ENCODE measurements at places on chromosomes 7 and 10. TPM values are rescaled to one million over a fixed set of nuclear protein-coding genes. Genes with fewer than 3 reads are reported as not detected.

GRCh38 chr10:5557799-5558771, 33.3 kb downstream of the CALML3 start:
- peaks cover 3% of the 10 kb centered on the region for H3K4me1 ChIP-seq
- no peak overlapping the region for H3K27ac ChIP-seq
- H3K4me3 ChIP-seq, result no peak overlapping the region
- H3K36me3 ChIP-seq, result no peaks in the 10 kb centered on the region
- no peak for DNase-seq
- H3K27me3 ChIP-seq, result no peaks in the 10 kb centered on the region

GRCh38 chr10:10589540-10590303, 427.9 kb upstream of the CELF2 start:
- no peaks in the 10 kb centered on the region for H3K36me3 ChIP-seq
- no peaks in the 10 kb centered on the region for H3K4me1 ChIP-seq
- no peak overlapping the region for H3K27ac ChIP-seq
- H3K4me3 ChIP-seq, result no peak overlapping the region
- peak; percentile 98 for DNase-seq

DNA sequence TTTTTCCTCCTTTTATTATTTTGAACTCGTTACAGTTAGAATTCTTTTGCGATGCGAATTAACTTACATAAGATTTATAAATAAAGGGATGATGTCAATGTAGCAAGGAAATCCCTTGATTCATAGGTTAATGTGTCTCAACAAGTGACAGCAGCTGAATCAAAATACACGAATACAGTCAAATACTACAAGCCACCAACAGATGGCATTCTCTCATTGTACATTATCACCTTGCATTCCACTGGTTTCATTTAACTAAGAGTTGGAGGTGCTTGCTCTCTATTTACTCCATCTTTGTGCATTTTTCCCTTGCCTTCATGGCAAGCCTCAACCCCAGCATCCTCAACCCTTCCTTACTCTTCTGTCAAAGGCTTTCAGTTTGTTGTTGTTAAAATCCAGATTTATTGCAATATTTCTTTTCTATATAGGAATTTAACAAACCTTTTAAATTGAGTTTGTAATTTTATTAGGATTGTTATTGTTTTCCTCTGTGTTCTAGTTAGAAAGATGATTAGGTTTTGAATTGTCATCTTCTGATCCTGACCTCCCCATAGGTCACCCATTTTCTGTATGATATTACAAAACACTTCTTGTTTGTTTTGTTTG, 78.3 kb downstream of the SLC25A40 start:
- H3K4me3 ChIP-seq, result no peak overlapping the region
- peak; percentile 65 for DNase-seq
- no peaks in the 10 kb centered on the region for H3K36me3 ChIP-seq
- H3K4me1 ChIP-seq, result no peaks in the 10 kb centered on the region
- H3K27me3 ChIP-seq, result no peaks in the 10 kb centered on the region
- no peak overlapping the region for H3K27ac ChIP-seq

GRCh38 chr7:125683156-125683555, 753.5 kb upstream of the POT1 start:
- no peak for DNase-seq
- H3K4me1 ChIP-seq, result no peaks in the 10 kb centered on the region
- no peaks in the 10 kb centered on the region for H3K27me3 ChIP-seq
- H3K36me3 ChIP-seq, result no peaks in the 10 kb centered on the region
- H3K4me3 ChIP-seq, result no peak overlapping the region

- no peak for DNase-seq
- H3K27me3 ChIP-seq, result no peaks in the 10 kb centered on the region
- no peaks in the 10 kb centered on the region for H3K36me3 ChIP-seq
- H3K4me1 ChIP-seq, result no peaks in the 10 kb centered on the region
- H3K27ac ChIP-seq, result no peak overlapping the region
Measured at GRCh38 chr10:6823770-6824169, 243.7 kb upstream of the PRKCQ start.

DNA sequence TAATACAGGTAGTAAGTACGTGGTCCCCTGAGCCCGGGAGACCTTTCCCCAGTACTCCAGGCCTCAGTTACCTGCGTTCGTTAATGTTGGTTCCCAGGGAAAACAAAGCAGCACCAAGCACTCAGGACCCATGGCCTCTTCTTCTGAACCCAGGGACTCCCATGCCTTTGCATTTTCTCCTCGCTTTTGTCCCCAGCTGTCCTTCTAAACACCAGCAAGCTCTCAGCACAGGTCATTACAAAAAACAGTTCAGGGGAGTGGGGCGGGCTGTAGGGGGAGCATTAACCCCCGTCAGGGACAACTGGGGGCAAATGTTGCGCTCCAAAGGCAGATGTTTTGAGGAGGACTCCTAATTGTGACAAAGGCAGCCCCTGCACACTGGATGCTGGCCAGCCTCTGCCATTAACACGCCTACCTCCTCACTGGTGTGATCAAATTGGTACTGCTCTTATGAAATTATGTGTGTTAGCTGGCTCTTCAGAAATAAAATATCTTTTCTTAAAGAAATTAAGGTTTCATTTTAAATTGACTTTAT, 80.5 kb upstream of the LRGUK start:
- no peaks in the 10 kb centered on the region for H3K27me3 ChIP-seq
- no peak overlapping the region for H3K4me3 ChIP-seq
- H3K4me1 ChIP-seq, result no peaks in the 10 kb centered on the region
- no peaks in the 10 kb centered on the region for H3K36me3 ChIP-seq

DNA sequence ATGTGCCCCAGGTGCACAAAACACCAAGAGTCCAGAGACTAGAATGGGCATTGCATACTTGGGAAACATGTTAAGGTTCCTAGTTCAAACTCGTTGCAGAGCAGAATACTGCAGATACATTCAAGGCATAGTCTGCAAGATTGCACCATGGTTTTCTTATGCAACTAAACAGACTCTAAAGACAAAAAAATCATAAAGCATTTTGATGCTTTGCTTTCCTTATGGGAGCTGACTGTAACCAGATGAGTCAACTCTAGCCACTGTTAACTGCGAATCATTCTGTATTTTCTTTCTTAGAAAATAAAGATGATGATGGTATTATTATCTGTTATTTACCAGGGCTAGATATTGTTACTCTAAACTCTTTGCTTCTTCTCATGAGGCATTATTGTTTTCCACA, 19.7 kb downstream of the TRUB1 start:
- H3K36me3 ChIP-seq, result no peaks in the 10 kb centered on the region
- no peaks in the 10 kb centered on the region for H3K4me1 ChIP-seq
- no peaks in the 10 kb centered on the region for H3K27me3 ChIP-seq
- H3K27ac ChIP-seq, result no peak overlapping the region
- peak; percentile 56 for DNase-seq

DNA sequence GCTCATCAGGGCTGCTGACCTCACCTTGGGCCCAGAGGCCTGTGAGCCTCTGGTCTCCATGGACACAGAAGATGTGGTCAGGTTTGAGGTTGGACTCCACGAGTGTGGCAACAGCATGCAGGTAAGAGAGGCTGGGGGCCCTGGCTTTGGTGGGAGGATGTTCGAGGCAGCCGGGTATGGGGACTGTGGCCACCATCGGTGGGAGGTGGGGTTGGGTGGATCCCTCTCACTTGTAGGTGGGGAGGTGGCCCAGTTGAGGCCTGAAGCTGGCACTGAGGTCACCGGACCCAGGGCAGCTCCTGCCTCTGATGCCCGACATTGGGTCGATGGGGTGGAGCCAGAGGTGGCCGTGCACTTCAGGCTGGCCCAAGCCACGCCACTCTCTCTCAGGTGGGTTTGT, 406 bp downstream of the ZP3 start:
- no peaks in the 10 kb centered on the region for H3K36me3 ChIP-seq
- no peak overlapping the region for H3K4me3 ChIP-seq

DNA sequence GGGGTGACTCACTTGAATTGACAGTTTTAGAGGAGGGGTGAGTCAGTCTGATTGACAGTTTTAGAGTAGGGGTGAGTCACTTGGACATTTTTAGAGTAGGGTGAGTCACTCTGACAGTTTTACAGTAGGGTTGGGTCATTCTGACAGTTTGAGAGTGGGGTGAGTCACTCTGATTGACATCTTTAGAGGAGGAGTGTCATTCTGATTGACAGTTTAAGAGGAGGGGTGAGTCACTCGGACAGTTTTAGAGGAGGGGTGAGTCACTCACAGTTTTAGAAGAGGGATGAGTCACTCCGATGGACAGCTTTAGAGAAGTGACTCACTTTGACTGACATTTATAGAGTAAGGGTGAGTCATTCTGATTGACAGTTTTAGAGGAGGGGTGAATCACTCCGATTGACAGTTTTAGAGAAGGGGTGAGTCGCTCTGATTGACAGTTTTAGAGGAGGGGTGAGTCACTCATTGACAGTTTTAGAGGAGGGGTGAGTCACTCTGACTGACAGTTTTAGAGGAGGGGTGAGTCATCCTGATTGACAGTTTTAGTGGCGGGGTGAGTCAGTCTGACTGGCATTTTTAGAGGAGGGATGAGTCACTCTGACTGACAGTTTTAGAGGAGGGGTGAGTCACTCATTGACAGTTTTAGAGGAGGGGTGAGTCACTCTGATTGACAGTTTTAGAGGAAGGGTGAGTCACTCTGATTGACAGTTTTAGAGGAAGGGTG, 595.9 kb downstream of the DNAJB6 start:
- H3K36me3 ChIP-seq, result no peaks in the 10 kb centered on the region
- H3K27ac ChIP-seq, result no peak overlapping the region
- DNase-seq, result no peak
- no peaks in the 10 kb centered on the region for H3K4me1 ChIP-seq
- H3K27me3 ChIP-seq, result no peaks in the 10 kb centered on the region
- H3K4me3 ChIP-seq, result no peak overlapping the region

DNA sequence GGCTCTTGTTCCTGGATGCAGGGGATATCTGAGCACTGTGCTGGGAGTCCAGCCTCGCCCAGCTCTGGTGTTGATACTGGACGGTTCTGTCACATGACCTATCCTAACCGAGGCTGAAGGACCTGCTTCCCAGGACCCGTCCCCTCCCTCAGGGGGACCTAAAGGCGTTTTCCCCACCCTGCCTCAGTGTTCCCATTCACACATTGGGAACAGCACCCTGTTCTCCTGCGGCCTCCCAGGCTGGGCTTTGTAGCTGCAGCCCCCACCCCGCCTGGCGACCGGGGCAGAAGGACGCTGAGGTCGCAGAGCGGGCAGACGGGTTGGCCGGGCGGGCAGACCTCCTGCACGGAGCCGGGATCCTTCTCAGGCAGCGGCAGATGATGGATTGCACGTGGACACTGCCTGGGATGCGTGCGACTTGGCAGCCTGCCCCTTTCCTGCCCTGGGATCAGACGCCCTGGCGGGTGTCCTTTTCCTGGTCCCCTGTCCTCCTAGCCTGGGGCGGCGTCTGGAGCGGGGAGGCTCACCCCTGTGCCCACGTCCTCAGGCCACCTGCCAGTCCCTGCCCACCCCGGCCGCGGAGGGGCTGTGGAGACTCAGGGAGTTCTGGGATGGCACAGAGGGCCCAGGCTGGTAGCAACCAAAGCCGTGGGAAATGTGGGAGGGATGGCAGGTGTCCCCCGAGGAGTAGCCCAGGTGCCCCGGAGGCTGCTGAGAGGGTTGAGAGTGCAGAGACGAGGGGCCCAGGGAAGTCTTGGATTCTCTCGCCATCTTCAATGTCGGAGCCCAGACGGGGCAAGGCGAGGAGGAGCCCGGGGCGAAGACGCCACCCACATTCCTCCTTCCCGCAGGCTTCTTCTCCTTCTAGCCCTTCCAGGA, 17.2 kb upstream of the PSMG3 start:
- H3K4me3 ChIP-seq, result no peak overlapping the region
- H3K27ac ChIP-seq, result no peak overlapping the region
- H3K4me1 ChIP-seq, result no peaks in the 10 kb centered on the region
- H3K36me3 ChIP-seq, result no peaks in the 10 kb centered on the region
- peaks cover 30% of the 10 kb centered on the region for H3K27me3 ChIP-seq
- no peak for DNase-seq

- H3K4me1 ChIP-seq, result no peaks in the 10 kb centered on the region
- peak; percentile 0 for DNase-seq
- no peaks in the 10 kb centered on the region for H3K36me3 ChIP-seq
- H3K27me3 ChIP-seq, result no peaks in the 10 kb centered on the region
Measured at GRCh38 chr10:129030996-129031843, 435.8 kb upstream of the MGMT start.

DNA sequence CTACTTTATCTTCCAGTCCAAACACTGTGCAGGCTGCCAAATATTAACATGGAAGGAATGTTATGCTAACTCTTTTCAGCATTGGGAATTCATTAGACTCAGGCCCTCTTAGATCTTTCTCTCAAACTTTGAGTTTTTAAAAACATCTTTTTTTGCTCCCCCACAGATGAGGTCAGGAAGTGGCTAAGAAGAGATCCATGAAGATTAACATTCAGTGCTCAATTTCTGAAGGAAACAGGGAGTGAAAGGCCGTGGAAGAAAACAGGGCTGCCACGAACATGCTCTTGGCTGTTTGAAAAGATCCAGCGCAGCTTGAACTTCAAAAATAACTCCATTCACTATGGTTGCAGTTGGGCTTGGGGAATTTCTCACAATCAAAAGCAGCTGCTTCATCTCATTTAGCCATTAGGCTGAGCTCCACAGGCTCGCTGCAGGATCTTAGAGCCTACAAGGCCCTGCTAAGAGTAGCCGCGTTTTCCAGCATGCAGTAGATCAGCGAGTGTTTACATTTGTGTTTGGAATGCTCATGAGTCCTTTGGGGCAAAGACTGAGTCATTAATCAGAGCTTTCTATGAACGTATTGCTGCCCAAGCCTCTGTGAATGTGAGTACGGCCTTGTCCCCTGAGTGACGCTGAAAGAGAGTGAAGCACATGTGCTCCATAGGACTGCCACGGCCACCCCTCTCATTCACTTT, 41.2 kb upstream of the TNS3 start:
- no peak overlapping the region for H3K4me3 ChIP-seq
- H3K27me3 ChIP-seq, result no peaks in the 10 kb centered on the region
- H3K4me1 ChIP-seq, result peaks cover 11% of the 10 kb centered on the region

GRCh38 chr10:28328346-28328745, 25.5 kb upstream of the MPP7 start:
- no peaks in the 10 kb centered on the region for H3K4me1 ChIP-seq
- H3K27ac ChIP-seq, result no peak overlapping the region
- no peak overlapping the region for H3K4me3 ChIP-seq
- H3K36me3 ChIP-seq, result no peaks in the 10 kb centered on the region

GRCh38 chr10:131436458-131436857, 124.9 kb upstream of the TCERG1L start:
- no peak overlapping the region for H3K4me3 ChIP-seq
- no peaks in the 10 kb centered on the region for H3K36me3 ChIP-seq
- no peaks in the 10 kb centered on the region for H3K27me3 ChIP-seq
- no peak overlapping the region for H3K27ac ChIP-seq

Gene DOCK4
- total RNA-seq, result 30.3 TPM

Gene SUN1
- total RNA-seq, result 185 TPM

Gene TFR2
- not detected for total RNA-seq

Gene C10orf62
- total RNA-seq, result not detected

Gene ST8SIA6
- 0.26 TPM for total RNA-seq

Gene HECW1
- 6.1 TPM for total RNA-seq

Gene IL2RA
- not detected for total RNA-seq

Gene PRSS37
- total RNA-seq, result not detected

Gene ZMIZ1
- 20.0 TPM for total RNA-seq

Gene EPHA1
- total RNA-seq, result under 0.01 TPM

Data from fibroblast of lung (primary cell).